ENCODE measurements at places on chromosomes 2 and 18. TPM values are rescaled to one million over a fixed set of nuclear protein-coding genes. Genes with fewer than 3 reads are reported as not detected.

- DNase-seq, result no peak
Measured at GRCh38 chr18:10299643-10300042, 154.8 kb upstream of the APCDD1 start.

GRCh38 chr2:43616967-43617680 is 19.9 kb upstream of the PLEKHH2 start:
- no peak for DNase-seq

DNA sequence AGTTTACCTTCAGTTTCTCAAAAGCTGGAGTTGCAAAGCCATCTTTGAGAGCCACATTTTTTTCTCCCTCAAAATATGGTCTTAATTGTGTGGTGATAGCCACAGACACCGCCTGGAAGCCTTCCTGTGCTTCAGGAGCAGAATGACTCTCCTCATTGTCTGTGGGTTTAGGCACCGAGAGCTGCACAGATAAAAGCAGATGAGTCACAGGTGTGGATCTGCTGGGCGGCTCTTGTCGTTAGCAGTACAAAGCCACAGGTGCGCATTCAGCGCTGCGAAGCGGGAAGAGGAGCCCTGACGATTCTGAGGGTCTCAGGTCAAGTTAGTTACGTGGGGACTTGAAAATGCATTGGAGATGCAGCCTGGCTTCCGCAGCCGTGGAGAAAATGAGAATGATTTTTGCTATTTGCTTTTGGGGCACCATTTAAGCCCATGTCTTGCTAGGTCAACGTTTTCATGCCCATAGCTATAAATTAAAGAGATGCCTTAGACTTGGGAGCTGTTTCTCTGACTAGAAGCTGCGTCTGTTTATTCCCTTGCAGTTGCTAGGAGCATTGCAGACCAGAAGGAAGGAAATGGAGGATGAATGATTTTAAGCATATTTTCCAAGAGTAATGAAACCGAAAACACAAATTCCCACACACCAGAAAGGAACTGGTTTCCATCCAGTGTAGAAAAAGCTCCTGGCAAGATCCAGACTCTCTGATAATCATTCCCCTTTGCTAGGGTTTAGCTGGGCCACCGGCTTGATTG is 51.5 kb downstream of the KLHL29 start:
- DNase-seq, result no peak

DNA sequence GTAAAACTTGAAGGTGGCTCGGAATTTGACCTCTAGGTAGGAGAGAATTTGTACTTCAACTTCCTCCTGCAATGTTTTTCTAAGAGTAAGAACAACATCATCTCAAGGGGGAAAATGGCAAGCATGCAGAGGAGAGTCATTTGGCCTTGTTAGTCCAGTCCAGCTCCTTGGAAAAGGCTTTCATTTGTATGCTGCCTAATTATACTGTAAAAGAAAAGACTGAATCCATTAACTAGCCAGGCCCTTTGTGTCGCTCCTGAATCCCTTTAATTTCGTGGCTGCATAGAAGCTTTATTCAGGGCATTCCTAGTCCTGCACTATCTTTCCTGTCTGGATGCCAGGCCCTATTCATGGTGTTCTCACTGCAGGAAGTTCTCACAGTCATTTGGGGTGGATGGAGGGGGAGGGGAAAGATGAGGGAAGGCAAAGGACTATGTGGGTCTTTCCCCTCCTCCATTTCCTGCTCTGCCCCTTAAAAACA is 36.0 kb downstream of the PHLPP1 start:
- DNase-seq, result no peak

Gene EFEMP1
- total RNA-seq, result 186 TPM

Gene STAT4
- total RNA-seq, result 5.9 TPM

Gene SLC14A1
- 2.3 TPM for total RNA-seq

DNA sequence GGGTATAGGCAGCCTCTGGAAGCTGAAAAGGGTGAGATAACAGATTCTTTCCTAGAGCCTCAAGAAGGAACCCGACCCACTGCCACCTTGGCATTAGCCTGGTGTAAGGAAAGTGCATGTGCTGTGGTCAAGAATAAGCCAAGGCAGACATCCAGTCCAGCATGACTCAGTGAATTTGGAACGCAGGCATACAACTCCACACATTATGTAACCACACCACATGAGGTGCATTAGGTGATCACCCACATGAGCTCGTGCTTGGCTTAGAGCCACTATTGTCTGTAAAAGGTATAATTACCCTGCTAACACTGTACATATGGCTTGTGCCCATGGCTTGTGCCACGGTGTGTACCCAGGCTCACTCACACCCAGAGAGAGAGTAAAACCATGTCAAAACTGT is 583.7 kb upstream of the HNMT start:
- DNase-seq, result no peak

GRCh38 chr2:39234754-39235153 is 9.0 kb downstream of the CDKL4 start:
- no peak for DNase-seq

Gene NOTO
- total RNA-seq, result not detected

GRCh38 chr2:204265681-204266181 is 279.5 kb upstream of the PARD3B start:
- DNase-seq, result no peak

- no peak for DNase-seq
Measured at GRCh38 chr2:144998435-144998834, 478.5 kb upstream of the ZEB2 start.

- no peak for DNase-seq
Measured at GRCh38 chr2:55763721-55764120, 70.1 kb upstream of the PNPT1 start.

Gene PLB1
- 11.9 TPM for total RNA-seq

DNA sequence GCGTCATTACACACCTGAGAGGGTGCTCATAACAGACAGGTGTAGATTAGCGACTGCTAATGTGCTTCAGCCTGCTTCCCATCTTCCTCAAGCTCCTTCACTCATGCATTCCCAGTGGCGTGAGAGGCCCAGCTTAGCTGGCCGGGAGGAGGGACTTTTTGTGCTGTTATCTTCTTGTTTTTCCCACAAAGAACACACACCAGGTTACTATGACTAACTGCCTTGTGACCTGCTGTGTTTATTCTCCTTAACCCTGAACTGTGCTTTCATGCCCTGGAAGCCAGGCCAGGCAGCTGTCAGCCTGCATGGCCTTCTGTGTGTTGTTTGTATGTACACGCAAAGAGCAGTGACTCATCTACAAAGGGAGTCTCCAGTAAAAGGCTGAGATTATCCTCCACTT is 143.8 kb downstream of the PIEZO2 start:
- DNase-seq, result no peak

- no peak for DNase-seq
Measured at GRCh38 chr2:70992945-70993853, 1.5 kb downstream of the TEX261 start.

DNA sequence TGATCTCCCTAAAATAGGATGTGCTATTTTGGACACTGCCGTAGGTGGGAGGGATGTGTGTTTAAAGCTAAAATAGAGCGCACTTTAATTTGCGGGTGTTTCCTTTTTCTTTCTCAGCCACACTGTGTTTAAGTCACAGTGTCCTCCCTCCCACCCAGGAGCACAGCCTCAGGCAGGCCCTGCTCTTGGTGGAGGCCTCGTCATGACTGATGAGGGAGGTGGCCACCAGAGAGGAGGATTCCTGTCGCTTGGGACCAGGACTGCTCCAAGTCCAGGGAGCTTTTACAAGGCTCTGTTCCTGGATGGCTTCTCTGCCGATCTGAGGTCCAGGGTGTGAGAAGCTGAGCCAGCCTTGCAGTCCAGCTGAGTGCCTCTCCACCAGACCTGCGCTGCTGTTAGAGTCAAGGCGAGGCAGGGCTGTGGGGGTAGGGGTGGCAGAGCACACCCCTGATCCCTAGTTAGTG is 33.5 kb downstream of the INPP4A start:
- no peak for DNase-seq

Gene ZNF24
- total RNA-seq, result 52.8 TPM

- DNase-seq, result no peak
Measured at GRCh38 chr2:145591109-145591809, 1071.3 kb upstream of the ZEB2 start.

Gene NPHP1
- total RNA-seq, result 5.4 TPM

- no peak for DNase-seq
Measured at GRCh38 chr2:224027070-224027469, 12.0 kb downstream of the SERPINE2 start.

Gene ONECUT2
- total RNA-seq, result not detected

Gene TUBA3E
- total RNA-seq, result not detected

DNA sequence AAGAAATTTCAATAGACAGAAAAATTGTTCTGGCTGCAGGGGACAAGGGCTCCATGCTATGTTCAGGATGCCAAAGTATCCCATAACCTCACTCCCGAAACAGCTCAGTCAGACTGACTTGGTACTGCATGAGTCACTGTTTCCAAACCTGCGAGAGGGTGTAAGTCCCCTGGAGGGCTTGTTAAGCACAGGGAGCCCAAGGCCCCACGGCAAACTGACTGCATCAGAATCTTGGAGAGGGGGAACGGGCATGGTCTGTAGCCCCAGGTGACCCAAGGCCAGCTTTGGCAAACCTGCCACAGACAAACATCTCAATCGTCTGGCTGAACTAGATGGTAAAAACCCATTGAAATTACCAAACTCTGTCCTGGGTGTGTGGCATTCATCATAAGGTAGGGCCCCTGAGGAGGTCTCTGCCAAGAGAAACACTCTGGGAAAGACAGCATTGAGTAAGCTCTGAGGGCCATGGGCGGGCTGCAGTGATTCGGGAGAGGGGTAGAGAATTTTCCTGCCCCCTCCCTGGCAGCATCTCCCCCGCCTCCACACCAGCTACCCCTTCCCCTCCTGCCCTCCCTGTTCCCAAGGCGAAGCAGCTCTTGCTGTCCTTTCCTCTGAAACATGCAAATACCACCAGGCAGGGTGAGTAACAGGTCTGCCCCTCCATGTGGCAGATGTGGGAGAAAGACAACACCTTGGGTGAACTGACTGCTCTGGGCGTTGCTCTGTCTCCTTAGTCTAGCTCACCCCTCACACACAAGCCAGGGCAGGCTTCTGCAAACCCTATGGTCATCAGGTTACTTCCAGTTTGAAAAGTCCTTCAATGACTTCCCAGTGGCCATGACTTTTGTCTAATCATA is 274.7 kb upstream of the SIX2 start:
- DNase-seq, result no peak

DNA sequence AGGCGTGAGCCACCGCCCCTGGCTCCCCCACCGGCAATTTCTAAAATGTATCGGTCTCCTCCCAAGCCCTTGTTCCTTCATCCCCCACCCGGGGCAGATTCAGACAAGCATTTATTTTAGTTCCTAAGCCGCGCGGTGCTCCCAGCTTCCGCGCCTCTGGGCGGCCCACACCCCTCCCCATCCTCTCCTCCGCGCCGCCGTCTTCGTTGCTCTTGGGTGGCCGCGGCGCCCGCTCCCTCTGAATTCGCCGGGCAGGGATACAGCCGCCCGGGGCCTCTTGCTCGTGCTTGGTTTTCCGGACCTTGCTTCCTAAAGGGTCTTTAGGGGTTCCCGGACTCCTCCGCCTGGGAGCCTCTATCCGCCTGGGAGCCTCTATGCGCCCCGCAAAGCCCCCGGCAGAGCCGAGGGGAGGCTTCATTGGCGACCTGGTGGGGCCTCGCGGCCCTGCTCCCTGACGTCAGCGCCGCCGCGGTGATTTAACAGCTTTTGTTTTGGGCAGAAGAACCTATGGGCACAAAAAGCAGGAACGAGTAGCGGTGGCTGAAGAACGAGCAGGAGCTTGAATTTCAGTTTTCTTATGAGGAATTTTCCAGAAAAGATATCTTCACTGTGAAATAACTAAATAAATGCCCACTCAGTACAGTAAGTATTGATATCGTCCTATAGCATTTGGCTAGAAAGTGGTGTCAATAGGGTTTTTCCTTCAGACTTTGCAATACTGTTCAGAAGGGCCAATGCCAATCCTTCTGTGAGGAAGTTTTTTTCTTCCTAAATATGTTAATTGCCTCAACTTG is 37.3 kb downstream of the PRKRA start:
- peak; percentile 63 for DNase-seq

Gene HK2
- 9.8 TPM for total RNA-seq

DNA sequence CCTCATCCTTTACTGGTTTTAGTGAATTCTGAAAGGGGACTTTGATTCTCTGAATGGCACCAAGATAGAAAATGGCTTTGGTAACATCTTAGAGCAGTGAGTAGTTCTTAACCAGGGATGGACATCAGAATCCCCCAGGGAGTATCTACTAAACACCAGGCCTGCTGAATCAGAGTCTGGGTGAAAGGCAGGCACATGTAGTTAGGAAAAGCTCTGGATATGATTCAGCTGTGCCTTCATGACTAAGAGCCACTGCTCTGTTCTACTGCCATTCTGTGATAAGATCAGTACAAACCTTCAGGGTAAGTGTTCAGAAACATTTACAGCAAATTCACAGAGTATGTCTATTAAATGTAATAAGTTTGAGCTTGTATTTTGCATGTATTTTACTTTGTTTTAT is 46.2 kb upstream of the B3GNT2 start:
- DNase-seq, result no peak

- DNase-seq, result no peak
Measured at GRCh38 chr18:10142496-10143160, 228.8 kb downstream of the VAPA start.

Gene HRH4
- 0.16 TPM for total RNA-seq

Gene L3MBTL4
- total RNA-seq, result 23.0 TPM

DNA sequence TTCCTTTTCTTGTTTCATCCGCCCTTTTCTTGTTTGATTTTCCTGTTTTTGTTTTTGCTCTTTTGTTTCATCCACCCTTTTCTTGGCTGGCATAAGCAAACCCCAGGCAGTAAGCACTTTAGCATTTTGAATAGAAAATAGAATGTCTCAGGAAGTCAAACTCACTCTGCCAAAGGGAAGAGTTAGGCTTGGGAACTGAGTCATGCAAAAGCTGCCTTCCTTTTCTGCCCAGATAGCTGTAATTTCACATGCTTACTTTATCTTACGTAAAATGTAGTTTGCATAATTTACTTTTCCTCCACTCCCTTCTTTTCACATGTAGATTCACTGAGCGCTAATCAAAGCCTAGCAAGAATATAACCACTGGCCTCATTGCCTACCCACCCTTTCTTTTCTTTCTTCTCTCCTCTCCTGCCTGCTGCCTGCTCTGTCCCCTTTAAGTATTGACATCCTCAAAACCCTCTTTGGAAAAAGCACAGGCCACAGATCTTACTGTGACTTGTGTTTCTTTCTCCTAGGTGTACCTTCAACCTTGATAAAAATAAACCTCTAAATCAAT is 48.4 kb downstream of the CNGA3 start:
- no peak for DNase-seq

- no peak for DNase-seq
Measured at GRCh38 chr2:151760139-151760650, 25.9 kb upstream of the NEB start.

Gene UGT1A3
- not detected for total RNA-seq

Gene MTIF2
- 23.2 TPM for total RNA-seq

- DNase-seq, result no peak
Measured at GRCh38 chr2:85971366-85971765, 82.6 kb upstream of the ST3GAL5 start.

All from breast epithelium (tissue), 4 donors.